Stimulated activated CD8-positive, alpha-beta memory T cell treated with anti-CD3 and anti-CD28 coated beads, Interleukin-15, amount 100 ng/mL, for 1 hour (primary cell): ENCODE measurements at places on chromosomes 3 and 15.

DNA sequence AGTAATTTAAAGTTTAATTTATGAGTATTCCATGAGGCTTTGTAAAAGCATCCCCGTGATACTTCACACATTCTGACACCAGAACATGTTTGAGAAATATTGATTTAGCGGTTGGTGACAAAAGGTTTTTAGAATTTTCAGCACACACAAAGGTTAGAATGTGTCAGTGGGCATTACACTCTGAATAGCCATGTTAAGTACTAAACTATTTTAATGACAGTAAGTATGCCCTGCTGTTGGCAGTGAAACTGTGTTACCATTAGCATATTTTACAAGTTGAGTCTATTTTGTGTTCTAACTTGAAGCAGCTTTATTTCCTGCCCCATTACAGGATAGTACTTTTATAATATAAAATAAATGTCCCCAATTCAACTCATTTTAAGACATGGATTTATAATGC is 66.5 kb downstream of the ADAMTSL3 start:
- DNase-seq: no peak

GRCh38 chr3:87426918-87427317 is 150.5 kb upstream of the POU1F1 start:
- DNase-seq: no peak

DNA sequence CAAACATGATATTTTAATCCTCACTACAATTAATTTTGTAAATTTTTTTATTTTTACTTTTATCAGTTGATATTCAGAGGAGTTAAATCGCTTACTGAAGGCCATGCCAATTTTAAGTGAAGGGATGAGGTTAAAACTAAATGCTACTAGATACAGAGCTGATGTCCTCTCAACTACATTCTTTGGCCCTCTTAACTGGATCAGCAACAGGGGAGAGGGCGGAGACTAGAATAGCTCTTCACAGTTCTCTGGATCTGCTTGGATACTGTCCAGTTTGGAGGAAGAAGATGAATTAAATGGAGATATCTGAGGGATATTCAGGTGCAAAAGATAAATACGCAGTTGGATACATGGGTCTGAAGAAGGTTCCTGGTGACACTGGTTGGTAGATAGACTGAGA is 85.6 kb upstream of the LYSMD4 start:
- no peak for DNase-seq

DNA sequence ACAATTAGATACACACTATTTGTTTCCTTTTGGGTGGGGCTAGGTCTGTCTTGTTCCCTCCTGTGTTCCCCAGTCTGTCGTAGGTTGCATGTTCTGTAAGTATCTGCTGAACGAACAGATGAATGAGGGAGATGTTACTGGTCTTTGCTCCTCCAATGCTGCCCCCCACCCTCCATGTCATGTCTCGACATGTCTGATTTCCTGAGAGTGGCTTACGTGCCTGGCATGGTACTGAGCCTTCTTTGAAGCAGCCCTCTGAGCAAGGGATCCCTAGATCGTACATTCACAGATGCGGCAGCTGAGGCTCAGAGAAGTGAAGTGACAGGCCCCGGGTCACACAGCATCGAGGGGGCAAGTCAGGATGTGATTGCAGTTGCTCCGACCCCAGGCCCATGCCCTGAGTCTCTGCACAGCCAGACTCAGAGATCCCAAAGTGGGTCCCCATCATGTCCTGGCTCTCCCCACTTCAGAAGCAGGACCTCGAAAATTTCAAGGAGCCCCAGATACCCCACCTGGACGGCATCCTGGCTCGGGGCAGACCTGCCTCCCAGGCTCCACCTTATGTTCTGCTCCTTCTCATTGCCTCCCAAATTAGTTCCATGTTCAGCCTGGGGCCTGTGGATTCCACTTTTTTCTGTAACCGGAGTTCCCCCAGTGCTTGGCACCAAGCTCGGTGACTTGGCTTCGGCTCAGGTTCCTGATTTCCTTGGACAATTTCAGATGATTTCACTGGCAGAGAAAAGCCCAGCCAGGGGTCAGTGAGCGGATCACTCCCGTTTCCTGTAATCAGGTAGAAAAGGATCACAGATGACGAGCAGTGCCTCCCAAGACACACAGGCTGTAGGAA is 24.7 kb downstream of the GOLGA6L2 start:
- no peak for DNase-seq

DNA sequence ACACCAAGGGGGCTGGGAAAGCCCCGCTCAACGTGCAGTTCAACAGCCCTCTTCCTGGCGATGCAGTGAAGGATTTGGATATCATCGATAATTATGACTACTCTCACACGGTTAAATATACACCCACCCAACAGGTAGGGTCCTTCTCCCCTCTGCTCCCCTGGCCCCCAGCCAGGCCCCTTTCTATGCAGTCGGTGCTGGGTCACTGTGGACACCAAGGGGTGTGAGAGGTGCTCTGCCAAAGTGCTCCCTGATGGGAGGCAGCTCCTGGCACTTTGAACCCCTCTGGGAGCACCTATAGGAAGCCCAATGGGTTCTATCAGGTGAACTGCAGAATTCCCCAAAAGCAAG is 98.6 kb downstream of the DNASE1L3 start:
- no peak for DNase-seq

DNA sequence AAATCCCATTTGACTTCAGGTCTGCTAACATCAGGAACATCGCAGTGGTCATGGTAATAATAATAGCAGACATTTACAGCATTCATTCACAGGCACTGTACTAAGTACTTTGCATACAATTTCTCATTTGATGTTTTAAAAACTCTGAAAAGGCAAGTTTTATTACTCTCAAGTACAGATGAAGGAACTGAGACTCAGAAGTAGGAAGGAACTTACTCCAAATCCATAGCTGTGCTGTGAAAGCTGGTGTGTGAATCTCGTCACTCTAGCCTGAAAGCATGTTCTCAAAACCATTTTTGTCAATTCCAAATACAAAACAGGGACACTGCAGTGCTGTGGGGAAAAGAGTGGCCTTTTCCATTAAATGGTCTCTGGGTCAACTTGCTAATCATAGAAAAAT is 179.9 kb downstream of the FAM43A start:
- DNase-seq: no peak

DNA sequence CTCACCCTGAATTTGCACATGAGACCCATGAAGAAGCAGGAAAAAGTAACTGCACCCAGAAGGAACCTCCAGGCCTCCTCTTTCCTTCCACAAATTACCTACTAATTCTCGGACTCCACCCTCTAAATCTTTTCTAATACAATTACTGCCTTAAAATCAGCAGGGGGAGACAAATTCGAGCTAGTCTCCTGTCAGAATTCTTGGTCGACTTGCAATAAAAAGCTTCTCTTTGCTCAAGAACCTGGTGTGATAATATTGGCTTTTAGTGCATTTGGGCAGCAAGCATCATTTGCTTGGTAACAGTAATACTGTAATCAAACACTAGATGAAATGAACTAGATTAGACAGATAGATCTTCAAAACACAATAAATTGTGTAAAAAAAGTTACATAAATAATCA is 281.9 kb downstream of the RAP2B start:
- DNase-seq: no peak

DNA sequence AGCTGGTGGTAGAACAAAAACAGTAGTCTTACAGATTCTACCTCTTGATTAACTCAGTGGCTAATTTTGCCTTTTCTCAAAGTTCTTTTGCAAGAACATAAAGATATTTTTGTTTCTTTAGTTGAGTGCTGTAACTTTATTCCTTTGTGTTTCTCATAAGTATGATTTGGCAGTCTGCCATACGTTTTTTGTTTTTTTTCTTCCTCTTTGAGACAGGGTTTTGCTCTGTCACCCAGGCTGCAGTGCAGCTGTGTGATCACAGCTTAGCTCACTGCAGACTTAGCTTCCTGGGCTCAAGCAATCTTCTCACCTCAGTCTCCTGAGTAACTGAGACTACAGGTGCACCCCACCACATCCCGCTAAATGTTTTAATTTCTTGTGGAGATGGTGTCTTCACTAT is 22.4 kb downstream of the B3GNT5 start:
- DNase-seq: no peak

DNA sequence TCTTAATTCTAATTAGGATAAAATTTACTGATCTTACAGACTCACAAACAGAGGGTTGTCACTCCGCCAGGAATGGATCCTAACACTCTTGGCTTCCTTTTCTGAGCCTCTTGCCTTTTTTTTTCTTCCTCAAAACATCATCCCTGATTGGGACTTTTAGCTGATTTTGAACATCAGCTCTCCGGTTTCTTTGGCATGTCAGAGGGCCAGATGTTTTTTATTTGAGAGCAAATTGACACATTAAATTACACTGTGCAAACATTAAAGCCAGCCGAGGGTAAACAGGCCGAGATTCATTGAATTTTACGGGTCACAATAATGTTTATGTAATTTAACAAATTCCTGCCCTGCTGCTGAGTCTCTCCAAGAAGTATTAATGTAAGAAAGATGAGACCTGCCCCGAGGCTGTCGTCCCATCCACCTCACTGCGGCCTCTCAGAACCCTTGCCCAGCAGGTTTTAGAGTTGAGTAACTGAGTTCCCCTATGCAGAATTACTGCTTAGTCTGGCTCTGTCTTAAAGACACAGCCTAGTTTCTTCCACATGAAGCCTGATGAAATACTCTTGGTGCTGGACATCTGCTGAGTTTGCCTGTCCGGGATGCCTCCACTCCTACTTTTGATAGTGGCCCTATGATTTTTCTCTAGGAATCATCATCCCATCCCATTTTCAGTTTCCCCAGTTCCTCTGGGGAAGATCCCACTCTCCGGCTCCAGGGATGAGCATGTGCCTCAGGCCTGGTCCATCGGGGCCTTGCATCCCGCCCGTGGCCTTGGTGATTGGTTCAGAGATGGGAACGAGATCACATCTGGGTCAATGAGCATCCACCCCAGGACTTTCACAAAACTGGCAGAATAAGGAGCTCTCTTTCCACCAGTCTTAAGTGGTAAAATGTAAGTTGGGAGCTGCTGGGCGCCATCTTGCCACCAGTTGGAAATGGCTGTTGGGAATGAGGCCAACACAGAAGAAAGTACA is 226.6 kb upstream of the TLE3 start:
- DNase-seq: no peak

- DNase-seq: no peak
Observed at GRCh38 chr15:42772144-42772543, 35.2 kb upstream of the CDAN1 start.

DNA sequence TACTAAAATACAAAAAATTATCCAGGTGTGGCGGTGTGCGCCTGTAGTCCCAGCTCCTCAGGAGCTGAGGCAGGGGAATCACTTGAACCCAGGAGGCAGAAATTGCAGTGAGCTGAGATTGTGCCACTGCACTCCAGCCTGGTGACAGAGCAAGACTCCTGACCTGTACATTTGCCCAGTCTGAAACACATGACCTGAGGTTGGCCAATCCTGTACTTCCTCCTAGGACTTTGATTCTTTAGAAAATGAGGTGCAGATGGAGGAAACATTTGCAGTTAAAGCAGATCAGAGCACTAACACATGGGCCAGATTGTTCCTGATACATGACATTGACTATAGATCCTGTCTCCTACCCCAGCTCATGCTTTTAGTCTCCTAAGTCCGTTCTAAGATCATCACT is 28.9 kb upstream of the LPP start:
- no peak for DNase-seq

GRCh38 chr3:164550857-164551256 is 527.4 kb downstream of the SI start:
- DNase-seq: no peak

DNA sequence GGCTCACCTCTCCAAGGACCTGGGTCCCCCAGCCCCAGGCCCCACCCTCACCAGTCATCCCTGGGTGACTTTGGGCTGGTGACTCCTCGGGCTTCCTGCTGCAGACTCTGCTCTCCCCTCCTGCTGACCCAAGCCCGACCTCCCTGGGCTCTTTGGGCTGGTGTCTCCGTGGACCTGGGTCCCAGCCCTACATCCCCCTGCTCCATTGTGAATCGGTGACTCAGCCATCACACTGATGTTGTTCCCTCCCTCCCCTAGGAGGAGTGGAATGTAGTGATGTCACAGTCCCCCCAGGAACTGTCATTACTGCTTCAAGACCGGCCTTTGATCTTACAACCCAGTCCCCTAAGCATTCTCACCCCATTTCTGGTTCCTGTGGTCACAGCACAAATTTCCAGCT is 83.7 kb downstream of the ADAMTS7 start:
- no peak for DNase-seq

DNA sequence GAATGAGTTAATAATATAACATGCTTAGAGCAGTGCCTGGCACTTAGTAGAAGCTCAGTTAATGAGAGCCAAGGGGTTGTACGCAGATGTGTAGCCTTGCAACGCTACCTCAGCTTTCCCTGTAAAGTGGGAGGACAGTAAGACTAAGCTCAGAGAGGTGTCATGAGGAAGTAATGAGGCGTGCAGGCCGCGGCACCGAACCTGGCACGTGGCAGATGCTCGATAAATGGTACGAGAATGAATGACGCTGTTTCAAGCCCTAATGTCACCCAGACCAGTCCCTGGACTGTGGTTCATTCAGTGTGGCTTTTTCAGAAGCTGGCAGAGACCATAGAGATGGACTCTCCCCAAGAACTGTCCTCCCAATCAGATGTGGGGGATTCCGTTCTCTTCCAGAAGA is 21.2 kb downstream of the GRIP2 start:
- DNase-seq: no peak

GRCh38 chr3:129025691-129026435 is 24.8 kb downstream of the EFCC1 start:
- DNase-seq: no peak

GRCh38 chr3:195219351-195220230 is 51.4 kb downstream of the XXYLT1 start:
- DNase-seq: no peak

DNA sequence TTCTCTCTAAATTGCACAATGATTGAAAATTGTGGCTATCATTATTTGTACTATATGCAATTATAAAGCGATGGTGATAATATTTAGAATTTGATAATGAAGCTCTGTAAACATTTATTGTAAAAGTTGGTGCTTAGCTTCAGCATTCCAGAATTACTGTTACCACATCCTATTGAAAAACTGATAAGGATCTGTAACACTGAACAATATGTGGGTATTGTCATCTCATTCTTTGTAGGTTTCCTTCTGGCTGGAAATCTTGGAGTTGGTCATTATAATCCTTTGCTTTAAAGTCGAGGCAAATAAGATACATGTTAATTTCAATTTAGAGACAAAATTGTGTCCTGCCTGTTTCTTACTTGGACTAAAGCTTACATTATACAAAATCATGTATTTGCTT is 323.4 kb upstream of the GOLIM4 start:
- DNase-seq: no peak

DNA sequence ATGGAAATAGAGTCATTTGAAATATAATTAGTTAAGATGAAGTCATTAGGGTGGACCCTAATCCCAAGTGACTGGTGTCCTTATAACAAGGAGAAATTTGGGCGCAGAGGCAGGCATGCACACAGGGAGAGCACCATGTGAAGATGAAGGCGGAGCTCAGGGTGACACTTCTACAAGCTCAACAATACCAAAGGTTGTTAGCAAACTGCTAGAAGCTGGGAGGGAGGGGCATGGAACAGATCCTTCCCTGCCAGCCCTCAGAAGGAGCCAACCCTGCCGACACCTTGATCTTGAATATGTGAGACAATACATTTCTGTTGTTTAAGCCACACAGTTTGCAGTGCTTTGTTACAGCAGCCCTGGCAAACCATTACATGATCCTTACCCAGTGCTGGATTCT is 57.8 kb downstream of the CCNL1 start:
- no peak for DNase-seq
